ENCODE measurements at places on chromosomes 4 and X. TPM values are rescaled to one million over a fixed set of nuclear protein-coding genes. Genes with fewer than 3 reads are reported as not detected.

The ESX1 gene
- total RNA-seq, result not detected

The MAPK10 gene
- 1.6 TPM for total RNA-seq

GRCh38 chr4:124334119-124334518 is 378.4 kb downstream of the ANKRD50 start:
- peak; percentile 55 for DNase-seq

The GRIA2 gene
- not detected for total RNA-seq

GRCh38 chr4:142142366-142143054 is 506.1 kb downstream of the IL15 start:
- DNase-seq, result no peak

- no peak for DNase-seq
Observed at GRCh38 chrX:110853610-110854009, 58.0 kb upstream of the CHRDL1 start.

GRCh38 chr4:170818786-170819185 is 729.0 kb upstream of the AADAT start:
- DNase-seq, result no peak

GRCh38 chr4:168573870-168574269 is 77.0 kb downstream of the PALLD start:
- no peak for DNase-seq

DNA sequence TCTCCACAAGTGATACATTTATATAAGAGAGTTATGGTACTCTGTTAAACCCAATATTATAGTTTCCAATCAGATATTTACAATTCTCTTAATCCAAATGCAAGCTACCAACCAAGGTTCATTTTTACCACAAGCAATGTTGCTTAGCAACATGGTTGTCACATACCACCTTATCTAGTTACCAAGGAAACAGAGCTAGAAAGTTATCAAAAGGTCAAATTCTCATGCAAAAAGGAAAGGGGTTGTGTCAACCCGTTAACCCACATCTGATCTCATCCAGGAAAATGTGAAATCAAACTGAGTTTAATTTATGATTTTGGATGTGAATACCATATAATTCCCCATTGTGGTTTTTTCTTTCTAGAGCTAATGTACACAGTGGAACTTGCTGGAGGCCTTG is 274.1 kb upstream of the MAGEB2 start:
- no peak for DNase-seq

DNA sequence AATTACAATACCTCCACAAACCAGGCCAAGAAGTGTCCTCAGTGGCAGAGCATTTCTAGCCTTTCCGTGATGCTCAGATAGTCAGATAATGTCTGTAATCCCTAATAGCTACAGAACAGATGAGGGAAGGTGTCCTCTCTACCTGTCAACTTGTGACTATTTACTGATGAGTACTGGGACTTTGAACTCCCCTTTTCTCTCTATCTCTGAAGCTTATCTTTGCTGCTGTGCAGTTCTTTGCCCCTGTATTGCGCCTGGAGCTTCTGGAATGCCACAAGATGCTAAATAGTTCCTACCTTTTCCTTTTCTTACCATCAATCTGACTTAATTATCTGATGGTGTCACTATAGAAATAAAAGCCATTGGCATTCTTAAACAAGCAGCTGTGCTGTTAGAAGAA is 30.5 kb downstream of the FGF2 start:
- no peak for DNase-seq

The GLRB gene
- total RNA-seq, result 11.6 TPM

The ADH1C gene
- total RNA-seq, result 1.7 TPM

- no peak for DNase-seq
Observed at GRCh38 chrX:108049649-108050048, 4.8 kb downstream of the VSIG1 start.

GRCh38 chr4:168562041-168562571 is 65.3 kb downstream of the PALLD start:
- DNase-seq, result no peak

DNA sequence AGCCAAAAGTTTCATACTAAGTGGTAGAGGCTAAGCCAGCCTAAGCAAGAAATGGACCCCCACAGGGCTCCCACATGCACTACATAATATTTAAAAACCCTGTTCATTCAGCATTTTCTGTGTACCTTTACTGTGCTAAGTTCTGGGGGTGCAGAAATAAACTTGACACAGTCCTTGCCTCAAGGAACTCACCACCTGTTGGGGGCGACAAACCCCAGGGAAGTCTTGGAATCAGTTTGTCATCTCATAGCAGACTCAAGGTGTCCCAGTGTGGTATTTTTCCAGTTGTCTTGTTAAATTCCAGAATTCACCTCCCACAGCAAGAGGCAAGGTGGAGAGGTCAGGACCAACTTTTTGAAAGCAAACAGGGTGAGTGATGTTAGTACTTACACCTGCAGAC is 43.1 kb downstream of the ATG4A start:
- DNase-seq, result no peak

- DNase-seq, result no peak
Observed at GRCh38 chr4:23991444-23991843, 101.6 kb upstream of the PPARGC1A start.

- DNase-seq, result no peak
Observed at GRCh38 chr4:57195622-57196021, 85.4 kb upstream of the IGFBP7 start.

DNA sequence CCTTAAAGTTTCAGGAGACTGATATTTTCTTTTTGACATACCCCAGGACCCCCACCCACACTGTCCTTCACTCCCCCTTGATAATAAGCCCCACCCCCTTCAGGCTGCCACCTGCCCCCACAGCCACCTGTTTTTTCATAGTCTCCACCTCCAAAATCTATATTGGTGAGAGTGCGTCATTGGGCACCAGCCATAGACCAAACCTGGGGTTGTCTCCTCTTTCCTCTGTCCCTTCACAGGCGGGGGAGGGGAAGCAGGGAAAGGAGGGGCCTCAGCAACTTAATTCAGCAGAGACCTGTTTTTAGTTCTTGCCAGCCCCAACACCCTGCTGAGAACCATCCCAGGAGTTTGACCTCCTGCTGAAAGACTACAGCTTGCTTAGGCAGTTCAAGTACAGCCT is 1.1 kb downstream of the ARHGAP36 start:
- no peak for DNase-seq

The HPGD gene
- 0.75 TPM for total RNA-seq

- DNase-seq, result no peak
Observed at GRCh38 chrX:40003071-40003427, 94.7 kb downstream of the BCOR start.

The FHIP1A gene
- total RNA-seq, result 10.0 TPM

DNA sequence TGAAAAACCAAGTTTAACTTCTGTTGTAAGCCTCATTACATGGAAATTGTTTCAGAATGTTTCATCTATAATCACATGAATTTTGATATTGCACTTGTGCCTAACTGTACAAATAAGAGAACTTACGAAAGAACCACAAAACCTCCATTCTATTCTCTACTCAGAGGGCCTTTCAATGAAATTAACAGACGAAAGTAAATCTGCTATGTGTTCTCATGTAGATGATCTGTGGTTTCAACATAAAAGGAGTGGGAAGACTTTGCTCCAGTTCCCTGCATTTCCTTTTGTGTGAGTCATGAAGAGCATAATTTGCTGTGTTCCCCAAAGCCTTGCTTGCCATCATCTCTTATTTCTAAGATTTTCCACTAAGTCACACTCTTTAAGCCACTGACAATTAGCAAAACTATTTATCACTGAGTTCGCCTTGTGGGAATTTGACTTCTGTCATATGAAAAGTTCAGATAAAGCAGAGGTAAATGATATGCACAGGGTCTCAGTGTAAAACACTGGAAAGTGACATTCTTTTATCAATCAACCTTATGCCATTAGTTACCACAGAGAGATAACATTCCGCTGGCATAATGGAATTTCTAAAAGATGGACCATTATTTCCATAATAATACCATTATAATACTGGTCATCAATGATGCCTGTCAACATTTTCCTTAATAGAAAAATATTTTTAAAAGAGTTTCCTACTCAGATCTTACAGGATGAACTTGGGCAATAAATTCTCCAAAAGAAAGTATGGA is 329.8 kb downstream of the NR3C2 start:
- DNase-seq, result peak; percentile 21

The TRO gene
- total RNA-seq, result 17.1 TPM

The GPRASP2 gene
- 10.6 TPM for total RNA-seq

The ARR3 gene
- not detected for total RNA-seq

DNA sequence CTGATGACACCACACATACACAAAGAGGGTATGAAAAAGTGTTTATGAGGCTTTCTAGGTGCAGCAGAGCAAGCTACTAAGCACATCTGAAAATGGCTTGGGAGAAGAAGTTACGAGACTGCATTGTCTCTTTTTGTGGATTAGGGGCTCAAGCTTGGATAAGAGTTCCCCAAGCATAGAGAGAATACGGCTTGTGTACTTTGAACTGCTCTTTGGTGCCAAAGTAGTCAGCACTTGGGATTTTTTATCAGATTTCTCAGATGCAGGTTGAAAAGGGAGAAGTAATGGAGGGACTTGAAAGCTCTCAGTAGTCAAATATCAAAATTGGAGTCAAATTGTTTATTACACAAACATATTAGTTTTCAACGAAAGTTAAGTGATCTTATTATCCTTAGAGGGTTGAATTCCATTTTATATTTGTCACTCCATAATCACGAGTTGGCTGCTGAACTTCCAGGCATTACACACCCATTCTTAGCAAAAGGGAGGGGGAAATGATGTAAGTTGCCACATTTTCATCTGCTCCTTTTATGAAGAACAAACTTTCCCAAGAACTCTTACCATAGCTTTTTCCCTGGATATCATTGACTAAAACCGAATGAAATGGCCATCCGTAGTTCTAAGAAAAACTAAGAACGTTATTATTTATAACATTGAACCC is 1904.9 kb downstream of the PCDH7 start:
- DNase-seq, result no peak

GRCh38 chr4:98318521-98318920 is 57.3 kb downstream of the RAP1GDS1 start:
- no peak for DNase-seq

GRCh38 chr4:145485120-145485519 is 3.5 kb downstream of the SMAD1 start:
- DNase-seq, result no peak

DNA sequence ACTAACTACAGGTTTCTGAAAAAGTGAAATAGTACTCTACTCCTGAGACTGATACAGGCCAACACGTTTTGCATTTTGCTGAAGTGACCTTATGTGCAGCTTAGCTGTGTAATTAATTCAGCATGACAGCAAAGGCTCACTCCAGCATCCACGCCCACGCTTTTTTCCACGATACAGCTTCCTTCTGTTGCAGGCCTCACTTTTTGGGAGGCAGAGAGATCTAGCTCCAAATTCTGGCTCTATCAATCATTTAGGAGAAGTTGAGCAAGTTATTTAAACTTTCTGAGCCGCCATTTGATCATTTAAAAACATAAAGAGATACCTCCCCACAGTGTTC is 160.3 kb downstream of the AFAP1 start:
- no peak for DNase-seq

DNA sequence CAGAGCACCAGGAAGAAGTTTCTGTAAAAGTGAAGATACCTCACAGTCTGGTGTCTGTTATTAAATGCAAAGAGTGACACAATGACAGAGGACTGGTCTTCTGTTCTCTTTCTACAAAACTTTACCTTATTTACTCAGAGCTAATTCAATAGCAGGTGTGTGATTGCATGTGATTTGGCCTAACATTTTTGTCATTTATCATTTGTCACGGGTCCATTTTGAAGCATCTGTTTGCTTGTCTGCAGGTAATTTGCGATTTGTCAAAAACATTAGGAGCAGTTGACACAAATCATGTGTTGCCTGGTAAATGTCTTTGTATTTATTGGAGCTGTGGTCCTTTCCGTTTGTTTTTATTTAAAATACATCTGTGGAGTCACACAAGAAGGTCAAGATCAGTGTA is 1232.4 kb downstream of the STIM2 start:
- no peak for DNase-seq
